ENCODE measurements at places on chromosomes 4 and X.
A peak's percentile ranks its signal among the peaks of the same experiment; 100 is the strongest.

- no peak for DNase-seq
- H3K4me1 ChIP-seq: peaks cover 7% of the 10 kb centered on the region
- H3K4me3 ChIP-seq: no peak overlapping the region
- H3K36me3 ChIP-seq: no peaks in the 10 kb centered on the region
- no peak overlapping the region for H3K27ac ChIP-seq
Measured at GRCh38 chr4:6751611-6752485, 30.7 kb upstream of the KIAA0232 start.

DNA sequence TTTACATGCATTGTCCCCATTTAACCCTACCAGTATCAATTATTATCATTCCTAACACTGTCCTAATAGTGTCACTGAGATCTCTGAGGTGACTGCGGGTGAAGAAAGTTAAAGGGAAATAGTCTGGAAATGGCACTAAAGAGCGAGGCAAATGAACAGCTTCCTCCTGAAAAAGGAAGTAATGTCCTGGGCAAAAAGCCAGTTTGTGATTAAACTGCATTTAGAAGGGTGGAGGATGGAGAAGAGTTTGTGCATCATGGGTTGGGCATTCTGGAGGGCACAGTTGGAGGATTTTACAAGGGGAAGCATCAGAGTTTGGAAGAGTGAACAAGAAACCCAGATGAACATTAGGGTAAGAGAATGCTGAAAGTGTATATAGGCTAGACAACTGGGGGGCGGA is 60.5 kb upstream of the SLC25A4 start:
- no peak for DNase-seq
- no peaks in the 10 kb centered on the region for H3K4me1 ChIP-seq
- H3K4me3 ChIP-seq: no peak overlapping the region
- no peak overlapping the region for H3K27ac ChIP-seq
- H3K27me3 ChIP-seq: peaks cover 28% of the 10 kb centered on the region

DNA sequence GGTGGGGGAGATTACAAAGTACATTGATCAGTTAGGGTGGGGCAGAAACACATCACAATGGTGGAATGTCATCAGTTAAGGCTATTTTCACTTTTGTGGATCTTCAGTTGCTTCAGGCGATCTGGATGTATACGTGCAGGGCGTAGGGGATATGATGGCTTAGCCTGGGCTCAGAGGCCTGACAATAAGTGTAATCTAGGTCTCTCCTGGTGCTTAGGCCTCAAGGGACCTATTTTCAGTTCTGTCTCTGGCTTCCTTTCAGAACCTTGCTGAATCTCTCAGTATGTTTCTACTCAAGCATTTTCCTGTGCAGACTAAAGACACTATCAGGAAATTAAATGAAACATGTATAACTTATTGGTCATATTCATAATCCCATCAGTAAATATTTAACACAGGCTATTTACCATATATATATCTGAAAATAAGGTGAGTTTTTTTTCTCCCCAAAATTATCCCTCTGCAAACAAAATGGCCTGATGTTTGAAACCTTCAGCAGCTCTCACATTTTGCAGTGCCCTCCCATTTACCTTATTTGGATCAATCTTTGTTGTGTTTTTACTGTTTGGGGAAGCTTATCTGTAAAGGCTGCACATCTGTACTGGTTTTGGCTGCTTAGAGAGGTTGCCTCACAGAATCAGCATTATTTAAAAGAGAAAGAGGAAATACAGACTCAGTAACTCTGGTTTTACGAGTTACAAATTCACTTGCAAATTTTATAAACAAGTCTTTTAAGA is 2.3 kb upstream of the ZCCHC4 start:
- no peaks in the 10 kb centered on the region for H3K27me3 ChIP-seq
- H3K4me3 ChIP-seq: peak overlapping the region; percentile 2
- no peak for DNase-seq
- H3K27ac ChIP-seq: peak overlapping the region; percentile 31
- H3K36me3 ChIP-seq: no peaks in the 10 kb centered on the region

DNA sequence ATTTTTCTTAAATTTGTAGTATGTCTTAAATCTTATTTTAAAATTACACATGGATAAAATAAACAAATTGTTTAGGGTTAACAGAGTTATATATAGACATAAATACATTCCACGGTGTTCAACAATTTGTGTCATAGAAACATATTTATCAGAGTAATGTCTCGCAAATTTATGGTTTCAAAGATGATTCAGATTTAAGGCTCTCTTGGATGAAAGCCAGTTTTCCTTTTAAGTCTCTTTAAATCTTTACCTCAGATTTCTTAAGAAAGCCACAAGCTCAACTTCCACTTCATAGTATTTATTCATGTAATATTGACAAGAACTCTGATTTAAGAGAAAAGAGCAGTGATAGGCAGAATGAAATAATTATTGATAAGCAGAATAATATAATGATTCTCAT is 1254.8 kb upstream of the ADGRL3 start:
- peaks cover 8% of the 10 kb centered on the region for H3K36me3 ChIP-seq
- no peaks in the 10 kb centered on the region for H3K27me3 ChIP-seq
- no peak overlapping the region for H3K4me3 ChIP-seq
- peaks cover 23% of the 10 kb centered on the region for H3K4me1 ChIP-seq
- no peak overlapping the region for H3K27ac ChIP-seq

Measured in mesothelial cell of epicardium (in vitro differentiated cells).